ENCODE measurements at places on chromosomes 3 and 15.

GRCh38 chr3:13537244-13537908 lies 11.5 kb upstream of the FBLN2 start:
- no peak for DNase-seq

- no peak for DNase-seq
These were observed 89.5 kb downstream of the FNDC3B start for GRCh38 chr3:172128858-172129257.

DNA sequence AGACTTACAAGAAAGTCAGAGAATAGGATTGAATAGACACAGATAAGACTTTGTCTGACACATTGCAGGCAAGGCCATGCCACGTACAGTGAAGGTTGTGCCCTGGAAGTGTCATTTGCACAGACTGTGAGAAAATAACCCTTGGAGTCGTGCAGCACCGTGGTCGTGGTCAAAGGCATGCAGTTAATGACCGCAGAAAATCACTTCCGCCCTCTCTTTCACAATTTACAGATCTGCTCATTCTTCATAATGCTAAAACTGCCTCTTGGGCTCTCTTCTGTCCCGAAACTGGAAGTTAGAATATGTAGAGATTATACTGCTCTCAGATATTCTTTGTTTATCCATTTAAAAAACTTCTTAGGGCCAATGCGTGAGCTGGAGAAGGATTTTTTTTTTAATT lies 73.2 kb upstream of the CTXND1 start:
- DNase-seq, result no peak

GRCh38 chr15:48479751-48480150 lies 148.5 kb downstream of the DUT start:
- DNase-seq, result no peak

GRCh38 chr3:33131331-33132018 lies 17.7 kb downstream of the CRTAP start:
- DNase-seq, result peak; percentile 80

GRCh38 chr3:194870394-194871110 lies 184.9 kb downstream of the FAM43A start:
- DNase-seq, result no peak

DNA sequence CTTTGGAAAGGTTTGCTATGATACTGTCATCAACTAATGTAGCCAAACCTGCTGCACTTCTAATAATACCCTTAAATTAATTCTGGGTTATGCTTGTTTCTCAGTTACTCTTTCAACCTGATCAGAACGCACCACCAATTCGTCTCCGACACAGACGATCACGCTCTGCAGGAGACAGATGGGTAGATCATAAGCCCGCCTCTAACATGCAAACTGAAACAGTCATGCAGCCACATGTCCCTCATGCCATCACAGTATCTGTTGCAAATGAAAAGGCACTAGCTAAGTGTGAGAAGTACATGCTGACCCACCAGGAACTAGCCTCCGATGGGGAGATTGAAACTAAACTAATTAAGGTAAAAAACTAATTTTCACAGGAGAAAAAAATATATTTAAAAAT lies 7.9 kb upstream of the RPLP1 start:
- DNase-seq, result no peak

DNA sequence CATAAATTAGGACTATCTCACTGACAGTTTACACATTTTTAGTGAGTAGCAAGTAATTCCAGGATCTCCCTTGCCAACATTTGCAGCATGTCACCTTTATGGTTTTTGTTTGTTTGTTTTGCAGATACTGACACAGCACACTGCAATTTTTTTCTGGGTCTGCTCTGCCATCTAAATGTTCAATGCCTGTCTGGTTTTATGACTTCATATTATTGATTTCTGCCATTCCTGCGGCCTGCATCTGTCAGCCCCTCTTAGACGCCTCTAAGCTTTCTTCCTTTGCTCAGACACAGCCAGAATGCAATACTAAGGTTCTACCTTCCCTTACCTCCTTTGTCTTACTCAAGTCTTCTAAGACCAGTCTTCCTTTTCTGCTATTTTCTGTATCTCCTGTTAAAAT lies 321.2 kb upstream of the AZI2 start:
- DNase-seq, result no peak

- no peak for DNase-seq
These were observed 213.1 kb downstream of the TBC1D2B start for GRCh38 chr15:77864211-77865105.

GRCh38 chr3:42025370-42026138 lies 63.7 kb upstream of the ULK4 start:
- DNase-seq, result peak; percentile 98

DNA sequence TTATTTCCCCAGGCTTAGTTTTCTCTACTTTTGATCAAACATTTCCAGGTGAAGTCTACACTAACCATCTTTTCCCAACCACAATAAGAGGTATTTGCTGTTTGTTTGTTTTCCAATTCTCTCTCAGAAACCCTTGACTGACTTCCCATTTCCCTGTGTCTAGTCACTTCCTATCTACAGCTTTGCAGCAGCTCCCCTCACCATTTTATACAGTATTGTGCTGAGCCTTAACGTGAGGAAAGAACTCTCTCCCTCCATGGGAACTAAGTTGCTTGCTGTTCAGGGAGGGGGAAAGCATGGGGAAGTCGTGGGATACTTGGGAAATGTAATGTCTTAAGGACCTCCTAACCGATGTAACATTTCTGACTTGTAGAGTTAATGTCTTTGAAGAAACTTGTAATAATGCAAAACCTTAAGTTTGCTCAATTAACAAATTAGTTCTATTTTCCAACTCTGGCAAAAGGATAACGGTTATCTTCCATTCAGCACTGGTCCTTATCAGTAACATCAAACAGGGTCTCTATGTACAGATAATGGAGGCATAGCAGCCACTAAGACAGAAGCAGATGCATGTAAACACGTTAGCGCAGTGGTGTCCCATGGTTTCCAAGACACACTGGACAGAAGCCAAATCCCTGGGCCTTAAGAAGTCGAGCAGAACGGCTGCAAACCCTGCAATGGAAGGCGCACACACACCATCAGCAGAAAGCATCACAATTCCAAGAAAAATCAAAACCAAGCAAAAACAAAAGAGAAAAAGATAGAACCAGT lies 39.7 kb downstream of the NPTN start:
- no peak for DNase-seq

DNA sequence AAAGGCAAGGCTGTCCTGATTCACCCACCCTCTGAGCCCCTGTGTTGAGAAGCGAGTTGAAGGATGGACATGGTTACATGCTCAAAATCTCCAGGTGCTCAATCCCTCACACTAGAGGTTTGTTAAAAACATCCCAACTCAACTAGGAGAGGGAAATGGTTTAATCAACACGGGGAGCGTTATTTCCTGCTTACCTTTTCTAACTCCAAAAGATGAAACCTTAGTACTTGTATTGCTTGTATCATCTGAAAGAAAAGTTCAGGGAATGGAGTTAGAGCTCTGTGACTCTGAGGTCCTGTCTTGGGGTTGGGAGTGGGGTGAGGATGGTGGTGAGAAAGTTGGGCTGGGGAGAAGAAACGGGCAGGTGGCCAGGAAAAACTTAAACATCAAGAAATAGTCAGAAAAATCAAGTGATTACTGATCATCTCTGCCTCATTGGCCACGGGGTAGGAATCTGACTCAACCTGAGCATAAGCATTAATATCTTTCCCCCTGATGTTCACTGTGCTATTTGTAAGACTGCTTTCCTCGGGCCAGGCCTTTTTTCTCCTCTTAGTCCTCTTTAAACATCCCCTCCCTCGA lies 5.9 kb downstream of the MEIS2 start:
- DNase-seq, result no peak

- peak; percentile 87 for DNase-seq
These were observed 113.5 kb downstream of the VGLL4 start for GRCh38 chr3:11530153-11530721.

DNA sequence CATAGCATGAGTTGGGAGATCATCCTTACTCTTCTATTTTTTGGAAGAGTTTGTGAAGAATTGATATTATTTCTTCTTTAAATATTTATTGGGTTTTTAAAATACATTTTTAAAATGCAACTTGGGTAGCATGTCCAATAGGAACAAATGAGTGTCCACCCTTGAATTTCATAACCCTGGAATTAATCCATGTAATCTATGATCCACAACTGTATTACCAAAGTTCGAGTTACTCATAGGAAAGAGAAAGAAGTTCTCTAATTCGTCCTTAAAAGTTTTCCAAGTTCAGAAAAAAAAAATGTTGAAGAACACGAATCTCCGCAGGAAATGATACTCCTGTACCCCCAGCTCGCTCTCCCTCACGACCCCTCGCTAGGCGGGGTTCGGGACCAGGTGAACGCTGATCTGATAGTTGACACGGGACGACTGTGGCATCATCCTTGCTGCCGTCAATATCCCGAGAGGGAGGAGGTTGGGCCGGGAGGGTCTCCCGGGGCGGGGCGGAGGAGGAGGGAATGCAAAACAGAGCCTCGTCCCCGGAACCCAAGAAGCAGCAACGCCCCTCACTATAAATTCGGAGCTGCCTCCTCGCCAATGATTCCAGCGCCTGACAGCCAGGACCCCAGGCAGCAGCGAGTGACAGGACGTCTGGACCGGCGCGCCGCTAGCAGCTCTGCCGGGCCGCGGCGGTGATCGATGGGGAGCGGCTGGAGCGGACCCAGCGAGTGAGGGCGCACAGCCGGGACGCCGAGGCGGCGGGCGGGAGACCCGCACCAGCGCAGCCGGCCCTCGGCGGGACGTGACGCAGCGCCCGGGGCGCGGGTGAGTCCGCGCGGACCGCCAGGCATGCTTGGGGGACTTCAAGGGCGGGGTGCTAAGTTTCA lies at the start of gene AGTR1:
TSS of gene AGTR1 (plus strand) at position 598 of the 884 bp plus-strand sequence. CDS start 43,133 bp downstream, outside the sequence.
- peak; percentile 21 for DNase-seq

DNA sequence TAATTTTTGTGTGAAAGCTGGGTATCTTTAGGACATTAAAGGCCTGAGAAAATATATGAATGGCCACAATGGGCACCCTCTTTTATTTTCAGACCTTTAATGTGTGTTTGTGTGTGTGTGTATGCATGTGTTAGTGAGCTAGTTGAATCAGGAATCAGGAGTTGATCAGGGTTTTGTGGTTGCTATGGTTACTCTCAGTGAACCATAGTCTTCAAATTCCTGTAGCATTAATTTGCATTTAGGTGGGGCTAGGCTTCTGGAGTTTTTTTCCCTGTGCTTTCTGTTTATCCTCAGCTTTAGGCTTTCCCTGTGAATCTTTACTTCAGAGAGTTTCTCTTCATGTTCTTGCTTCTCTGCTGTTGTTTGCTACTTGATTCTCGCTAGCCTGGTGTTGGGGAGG lies 122.0 kb upstream of the ONECUT1 start:
- DNase-seq, result no peak

DNA sequence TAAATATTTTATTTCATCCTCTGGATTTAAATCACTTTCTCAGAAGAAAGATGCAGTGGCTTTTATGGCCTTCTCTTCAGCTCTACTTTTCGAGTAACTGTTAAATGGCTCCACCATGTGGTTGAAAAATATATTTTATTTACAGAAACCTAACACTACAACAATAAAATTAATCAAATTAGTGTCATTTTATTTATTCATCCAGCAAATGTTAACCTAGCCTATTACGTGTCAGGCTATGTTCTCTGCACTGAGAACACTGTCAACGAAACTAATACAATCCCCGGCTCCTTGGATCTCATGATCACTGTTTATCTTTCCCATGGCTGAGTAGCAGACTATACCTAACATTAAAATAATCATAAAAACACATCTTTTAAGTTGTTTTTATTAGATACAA lies 148.0 kb upstream of the OSTN start:
- peak; percentile 23 for DNase-seq

DNA sequence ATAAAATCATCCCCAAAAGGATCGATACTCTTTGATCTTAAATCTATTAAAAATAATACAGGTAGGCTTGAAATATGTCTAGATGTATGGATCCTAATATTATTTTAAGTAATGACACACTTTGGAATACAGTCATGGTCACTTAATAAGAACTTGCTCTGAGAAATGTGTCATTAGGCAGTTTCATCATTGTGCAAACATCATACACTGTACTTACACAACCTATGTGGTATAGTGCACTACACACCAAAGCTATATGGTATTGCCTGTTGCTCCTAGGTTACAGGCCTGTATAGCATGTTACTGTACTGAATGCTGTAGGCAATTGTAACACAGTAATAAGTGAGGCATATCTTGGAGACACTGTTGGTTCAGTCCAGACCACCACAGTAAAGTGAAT lies 307.1 kb downstream of the RAP2B start:
- DNase-seq, result no peak

DNA sequence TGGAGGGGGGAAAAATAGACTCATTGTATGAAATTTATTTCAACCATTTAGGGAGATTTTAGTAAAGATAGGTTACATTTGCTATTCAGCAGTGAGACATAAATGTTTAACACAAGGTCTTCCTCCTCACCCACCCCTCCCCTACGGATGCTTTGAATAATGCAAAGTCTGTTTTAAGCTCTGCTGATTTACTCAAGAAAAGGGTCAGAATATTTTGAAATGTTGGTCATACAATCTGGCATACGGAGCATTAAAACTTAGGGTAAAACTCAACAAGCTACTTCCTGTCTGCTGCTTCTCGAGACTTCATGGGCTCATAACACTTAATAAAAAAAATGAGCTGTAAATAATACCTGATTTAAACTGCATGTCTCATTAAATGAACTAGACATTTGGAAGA lies 156.3 kb downstream of the WNT5A start:
- peak; percentile 47 for DNase-seq

GRCh38 chr3:17629400-17629799 lies 113.0 kb downstream of the TBC1D5 start:
- no peak for DNase-seq

GRCh38 chr3:94405258-94406035 lies 342.6 kb downstream of the NSUN3 start:
- no peak for DNase-seq

GRCh38 chr15:75672646-75673425 lies 25.1 kb downstream of the SNX33 start:
- DNase-seq, result peak; percentile 72

GRCh38 chr3:57559526-57559925 lies 3.5 kb downstream of the PDE12 start:
- DNase-seq, result peak; percentile 71

- no peak for DNase-seq
These were observed 32.6 kb upstream of the PCSK6 start for GRCh38 chr15:101522091-101522490.

- peak; percentile 15 for DNase-seq
These were observed 109.8 kb downstream of the IL12A start for GRCh38 chr3:160098261-160098908.

- DNase-seq, result no peak
These were observed 86.1 kb downstream of the PLCH1 start for GRCh38 chr3:155658671-155659261.

GRCh38 chr3:9715764-9716437 lies 12.3 kb downstream of the CPNE9 start:
- DNase-seq, result peak; percentile 83

GRCh38 chr15:79089331-79089889 lies 1.2 kb downstream of the RASGRF1 start:
- no peak for DNase-seq

GRCh38 chr3:165491487-165491886 lies 295.3 kb upstream of the SLITRK3 start:
- DNase-seq, result peak; percentile 0

GRCh38 chr3:123728991-123729390 lies 144.1 kb upstream of the HACD2 start:
- no peak for DNase-seq

DNA sequence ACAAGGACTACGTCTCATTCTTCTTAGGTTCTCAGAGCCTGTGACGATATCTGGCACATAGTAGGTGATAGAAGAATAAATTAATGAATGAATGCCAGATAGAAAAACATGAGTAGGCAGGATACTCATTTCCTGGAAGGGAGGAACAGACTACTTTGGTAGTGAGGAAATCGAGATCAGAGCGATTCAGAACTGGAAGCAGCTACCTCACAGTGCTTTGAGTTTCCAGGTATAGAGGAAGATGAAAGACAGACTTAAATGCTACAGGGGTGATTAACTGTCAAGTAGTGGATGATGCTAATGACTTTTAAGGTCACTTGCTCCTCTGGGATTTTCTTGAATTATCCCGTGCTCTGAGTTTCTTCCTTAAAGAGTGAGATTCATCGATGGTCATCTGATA lies 951.5 kb upstream of the CFAP20DC start:
- no peak for DNase-seq
